Fibroblast of lung (primary cell): ENCODE measurements at places on chromosomes 6 and 20.

- peak within 1 kb of the TSS; percentile 44 for H3K4me3 ChIP-seq
- peaks cover 37% of the 10 kb centered on the region for H3K27me3 ChIP-seq
- no peaks in the 10 kb centered on the region for H3K36me3 ChIP-seq
- H3K4me1 ChIP-seq, result no peaks in the 10 kb centered on the region
- no peak for DNase-seq
Measured at GRCh38 chr6:111087106-111087835, at the start of gene SLC16A10. Gene SLC16A10 (plus strand): TSS chr6:111087503. CDS start chr6:111087753, 250 bp downstream.

DNA sequence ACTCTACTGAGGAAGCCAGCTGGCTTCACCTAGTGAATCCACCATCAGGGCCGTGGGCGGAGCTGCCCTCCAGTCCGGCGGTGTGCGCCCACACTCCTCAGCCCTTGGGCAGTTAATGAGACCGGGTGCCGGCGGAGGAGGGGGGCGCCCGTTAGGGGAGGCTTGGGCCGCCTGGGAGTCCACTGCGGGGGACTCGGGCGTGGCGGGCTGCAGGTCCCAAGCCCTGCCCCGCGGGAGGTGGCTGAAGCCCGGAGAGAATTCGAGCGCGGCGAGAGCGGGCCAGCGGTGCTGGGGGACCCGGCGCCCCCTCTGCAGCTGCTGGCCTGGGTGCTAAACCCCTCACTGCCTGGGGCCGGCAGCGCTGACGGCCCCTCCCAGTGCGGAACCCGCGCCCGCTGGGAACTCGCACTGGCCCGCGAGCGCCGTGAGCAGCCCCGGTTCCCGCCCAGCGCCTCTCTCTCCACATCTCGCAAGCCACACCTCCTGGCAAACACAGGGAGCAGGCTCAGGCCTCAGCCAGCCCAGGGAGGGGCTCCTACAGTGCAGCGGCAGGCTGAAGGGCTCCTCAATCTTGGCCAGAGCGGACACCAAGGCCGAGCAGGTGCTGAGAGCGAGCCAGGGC is 38.4 kb upstream of the GCNT2 start:
- no peaks in the 10 kb centered on the region for H3K27me3 ChIP-seq
- no peaks in the 10 kb centered on the region for H3K36me3 ChIP-seq
- no peaks in the 10 kb centered on the region for H3K4me1 ChIP-seq
- H3K27ac ChIP-seq, result no peak overlapping the region

GRCh38 chr6:6293317-6293716 is 27.1 kb downstream of the F13A1 start:
- no peaks in the 10 kb centered on the region for H3K27me3 ChIP-seq
- H3K4me3 ChIP-seq, result no peak overlapping the region
- H3K4me1 ChIP-seq, result no peaks in the 10 kb centered on the region
- no peaks in the 10 kb centered on the region for H3K36me3 ChIP-seq
- H3K27ac ChIP-seq, result no peak overlapping the region

GRCh38 chr20:36802326-36803222 is 29.0 kb upstream of the DSN1 start:
- no peak overlapping the region for H3K27ac ChIP-seq
- peak; percentile 75 for DNase-seq
- no peaks in the 10 kb centered on the region for H3K27me3 ChIP-seq
- peaks cover 3% of the 10 kb centered on the region for H3K4me1 ChIP-seq

GRCh38 chr6:98929498-98930060 is 18.2 kb downstream of the FBXL4 start:
- no peak overlapping the region for H3K4me3 ChIP-seq
- H3K36me3 ChIP-seq, result no peaks in the 10 kb centered on the region
- DNase-seq, result no peak
- H3K27ac ChIP-seq, result no peak overlapping the region
- no peaks in the 10 kb centered on the region for H3K27me3 ChIP-seq

DNA sequence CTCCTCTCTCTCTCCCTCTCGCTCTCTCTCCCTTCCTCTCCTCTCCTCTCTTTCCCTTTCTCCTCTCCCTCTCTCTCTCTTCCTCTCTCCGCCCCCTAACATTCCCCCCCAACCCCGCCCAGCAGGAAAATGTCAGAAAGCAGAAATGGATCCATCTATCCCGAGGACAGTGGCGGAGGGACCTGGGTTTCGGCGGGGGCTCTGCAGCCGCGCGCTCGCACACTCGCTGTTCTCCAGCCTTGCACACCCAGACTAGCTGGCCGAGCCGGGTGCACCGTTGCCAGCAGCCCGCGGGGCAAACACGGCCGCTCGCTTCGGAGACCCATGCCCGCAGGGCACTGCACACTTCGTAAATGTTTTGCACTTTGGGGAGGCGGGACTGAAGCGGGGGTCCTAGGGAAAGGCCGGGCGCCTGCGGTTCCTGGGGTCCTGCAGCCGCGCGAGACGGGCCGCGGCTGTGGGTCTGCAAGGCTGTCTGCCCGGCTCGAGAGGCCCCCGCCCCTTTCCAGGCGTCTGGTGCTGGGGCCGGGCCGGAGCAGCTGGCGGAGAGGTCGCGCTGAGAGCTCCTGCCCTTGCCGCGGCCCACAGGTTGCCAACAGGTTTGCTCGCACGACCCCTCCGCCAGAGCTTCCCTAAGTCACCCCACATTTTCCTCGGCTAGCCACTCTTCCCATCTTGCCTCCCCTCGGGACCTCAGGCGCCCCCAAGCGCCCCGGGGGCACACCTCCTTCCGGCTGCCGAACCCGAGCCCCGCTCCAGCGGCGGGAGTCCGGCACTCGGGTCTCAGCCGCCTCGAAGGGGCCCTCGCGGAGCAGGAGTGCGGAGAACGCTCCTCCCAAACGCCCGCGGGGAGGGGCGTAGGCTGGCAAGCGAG is 818 bp upstream of the MDGA1 start:
- no peak for DNase-seq
- H3K4me1 ChIP-seq, result peaks cover 6% of the 10 kb centered on the region
- H3K36me3 ChIP-seq, result no peaks in the 10 kb centered on the region
- peak overlapping the region; percentile 63 for H3K4me3 ChIP-seq
- no peaks in the 10 kb centered on the region for H3K27me3 ChIP-seq
- peak overlapping the region; percentile 58 for H3K27ac ChIP-seq

GRCh38 chr6:162882801-162883481 is 155.2 kb downstream of the PACRG start:
- H3K4me1 ChIP-seq, result no peaks in the 10 kb centered on the region
- H3K4me3 ChIP-seq, result no peak overlapping the region
- no peaks in the 10 kb centered on the region for H3K27me3 ChIP-seq
- DNase-seq, result peak; percentile 6
- H3K27ac ChIP-seq, result no peak overlapping the region
- H3K36me3 ChIP-seq, result no peaks in the 10 kb centered on the region

GRCh38 chr6:131787766-131788712 is 19.8 kb upstream of the ENPP1 start:
- H3K27me3 ChIP-seq, result no peaks in the 10 kb centered on the region
- H3K4me1 ChIP-seq, result peaks cover 11% of the 10 kb centered on the region
- H3K4me3 ChIP-seq, result no peak overlapping the region
- peak; percentile 52 for DNase-seq

GRCh38 chr6:29667158-29667557 is 10.3 kb downstream of the MOG start:
- H3K4me3 ChIP-seq, result no peak overlapping the region
- DNase-seq, result no peak
- H3K27me3 ChIP-seq, result peaks cover 5% of the 10 kb centered on the region
- H3K27ac ChIP-seq, result no peak overlapping the region
- H3K4me1 ChIP-seq, result no peaks in the 10 kb centered on the region

- DNase-seq, result no peak
- H3K36me3 ChIP-seq, result peaks cover 3% of the 10 kb centered on the region
Measured at GRCh38 chr6:38114976-38115625, 295.6 kb downstream of the ZFAND3 start.

DNA sequence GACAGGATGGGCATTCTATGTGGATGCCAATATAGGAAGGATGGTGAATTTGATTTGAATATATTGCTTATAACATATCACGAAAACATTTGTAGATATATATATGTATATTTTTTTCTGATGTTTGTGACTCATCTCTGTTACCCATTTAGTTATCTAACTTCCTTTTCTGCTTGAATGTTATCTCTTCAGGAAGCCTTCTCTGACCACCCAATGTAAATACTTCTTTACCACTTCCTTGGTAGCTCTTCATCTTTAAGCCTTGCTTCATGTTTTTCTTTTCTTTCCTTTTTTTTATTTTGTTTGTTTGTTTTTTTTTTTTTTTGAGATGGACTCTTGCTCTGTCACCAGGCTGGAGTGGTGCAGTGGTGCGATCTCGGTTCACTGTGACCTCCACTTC is 260.5 kb upstream of the EPHA7 start:
- no peaks in the 10 kb centered on the region for H3K36me3 ChIP-seq
- H3K4me1 ChIP-seq, result no peaks in the 10 kb centered on the region
- DNase-seq, result no peak
- H3K27ac ChIP-seq, result no peak overlapping the region
- H3K27me3 ChIP-seq, result no peaks in the 10 kb centered on the region
- no peak overlapping the region for H3K4me3 ChIP-seq

DNA sequence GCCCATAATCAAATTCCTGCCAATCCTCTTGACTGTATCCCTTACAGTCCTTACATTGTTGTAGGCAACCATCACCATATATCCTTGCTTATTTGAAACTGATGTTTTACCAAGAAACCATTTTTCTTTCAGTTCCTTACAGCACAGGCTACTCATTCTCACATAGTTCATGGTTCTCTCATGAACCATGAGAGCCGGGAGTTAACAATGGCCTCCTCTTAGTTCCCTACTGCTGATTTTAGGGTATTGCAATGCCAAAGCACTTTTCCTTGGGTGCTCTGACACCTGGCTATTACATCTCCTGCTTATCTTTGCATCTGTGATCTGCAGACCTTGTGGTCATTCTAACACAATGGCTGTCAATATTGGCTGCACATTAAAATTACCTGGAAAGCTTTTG is 133.4 kb downstream of the MYB start:
- H3K4me3 ChIP-seq, result no peak overlapping the region
- no peak overlapping the region for H3K27ac ChIP-seq
- H3K4me1 ChIP-seq, result no peaks in the 10 kb centered on the region
- no peaks in the 10 kb centered on the region for H3K27me3 ChIP-seq
- H3K36me3 ChIP-seq, result no peaks in the 10 kb centered on the region

GRCh38 chr20:53216478-53216855 is 244.3 kb downstream of the TSHZ2 start:
- no peak overlapping the region for H3K4me3 ChIP-seq
- H3K27ac ChIP-seq, result no peak overlapping the region
- DNase-seq, result no peak
- H3K36me3 ChIP-seq, result no peaks in the 10 kb centered on the region

DNA sequence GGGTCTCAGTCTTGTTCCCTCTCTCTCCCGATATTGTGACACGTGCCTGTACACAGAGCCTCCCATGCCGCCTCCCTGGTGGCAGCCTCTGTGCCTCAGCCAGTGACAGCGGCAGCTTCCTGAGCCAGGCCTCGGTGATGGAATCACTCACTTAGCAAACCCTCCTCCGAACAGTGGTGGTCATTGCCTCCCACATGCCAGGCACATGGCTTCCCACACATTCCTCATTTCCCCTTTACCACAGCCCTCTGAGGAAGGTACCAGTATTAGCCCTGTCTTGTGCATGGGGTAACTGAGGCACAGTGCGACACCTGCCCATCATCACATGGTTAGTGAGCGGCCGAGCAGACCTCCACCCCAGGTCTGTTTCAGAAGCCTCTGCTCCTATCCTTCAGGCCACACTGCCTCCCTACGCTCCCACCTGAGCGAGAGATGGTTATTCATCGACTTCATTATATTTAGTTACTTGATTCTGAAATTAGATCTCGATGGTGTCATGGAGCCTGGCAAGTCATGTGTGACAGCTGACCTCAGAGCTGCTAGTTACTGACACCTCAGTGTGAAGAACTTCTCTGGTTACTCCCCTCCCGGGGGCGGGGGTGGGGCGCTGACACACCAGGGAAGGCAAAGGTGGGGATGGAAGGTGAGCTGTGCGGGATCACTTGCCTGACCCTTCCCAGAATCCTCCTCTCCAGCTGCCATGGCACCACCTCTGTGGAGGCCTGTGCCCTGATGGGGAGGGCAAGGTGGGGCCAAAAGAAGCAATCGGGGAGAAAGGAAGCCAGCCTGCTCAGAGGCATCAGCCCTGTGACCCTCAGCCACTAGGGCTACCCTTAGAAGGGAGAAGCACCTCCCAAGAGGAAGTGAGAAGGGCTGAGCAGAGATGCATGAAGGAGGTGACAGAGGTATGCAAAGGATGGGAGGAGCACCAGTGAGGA is 17.9 kb downstream of the MDGA1 start:
- no peak for DNase-seq
- H3K36me3 ChIP-seq, result no peaks in the 10 kb centered on the region
- H3K27ac ChIP-seq, result no peak overlapping the region

DNA sequence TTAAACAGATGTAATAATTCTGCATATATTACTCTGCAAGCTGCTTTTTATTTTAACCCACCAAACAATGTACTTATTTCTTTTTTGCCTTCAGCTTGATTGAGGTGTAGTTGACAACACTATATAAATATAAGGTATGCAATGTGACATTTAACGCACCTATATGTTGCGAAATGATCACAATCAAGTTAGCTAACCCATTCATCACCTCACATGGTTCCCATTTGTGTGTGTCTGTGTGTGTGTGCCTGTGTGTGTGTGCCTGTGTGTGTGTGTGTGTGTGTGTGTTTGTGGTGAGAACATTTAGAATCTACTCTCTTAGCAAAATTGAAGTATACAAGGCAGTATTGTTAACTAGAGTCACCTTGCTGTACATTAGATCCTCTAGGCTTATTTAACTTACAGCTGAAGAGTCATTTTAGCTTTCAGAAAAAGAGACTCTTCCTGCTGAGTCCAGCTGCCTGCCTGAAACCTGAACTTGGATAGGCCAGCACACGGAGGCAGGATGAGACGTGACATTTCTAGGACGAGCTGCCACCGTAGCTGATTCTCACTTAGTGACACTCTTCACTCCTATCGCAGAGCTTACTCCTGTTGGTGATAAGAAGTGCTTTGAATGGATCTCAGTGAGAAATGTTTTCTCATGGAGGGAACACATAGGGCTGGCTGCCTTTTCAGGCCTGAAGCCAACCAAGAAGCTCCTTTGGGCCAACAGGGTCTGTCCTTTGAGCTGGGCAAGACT is 126.5 kb upstream of the RIPOR2 start:
- DNase-seq, result no peak
- H3K27ac ChIP-seq, result no peak overlapping the region
- H3K36me3 ChIP-seq, result no peaks in the 10 kb centered on the region
- H3K27me3 ChIP-seq, result no peaks in the 10 kb centered on the region
- H3K4me3 ChIP-seq, result no peak overlapping the region
- no peaks in the 10 kb centered on the region for H3K4me1 ChIP-seq

- H3K27ac ChIP-seq, result peak overlapping the region; percentile 53
- H3K36me3 ChIP-seq, result no peaks in the 10 kb centered on the region
- H3K4me3 ChIP-seq, result peak overlapping the region; percentile 35
- no peaks in the 10 kb centered on the region for H3K27me3 ChIP-seq
Measured at GRCh38 chr6:42441697-42442081, 10.0 kb downstream of the TRERF1 start.

DNA sequence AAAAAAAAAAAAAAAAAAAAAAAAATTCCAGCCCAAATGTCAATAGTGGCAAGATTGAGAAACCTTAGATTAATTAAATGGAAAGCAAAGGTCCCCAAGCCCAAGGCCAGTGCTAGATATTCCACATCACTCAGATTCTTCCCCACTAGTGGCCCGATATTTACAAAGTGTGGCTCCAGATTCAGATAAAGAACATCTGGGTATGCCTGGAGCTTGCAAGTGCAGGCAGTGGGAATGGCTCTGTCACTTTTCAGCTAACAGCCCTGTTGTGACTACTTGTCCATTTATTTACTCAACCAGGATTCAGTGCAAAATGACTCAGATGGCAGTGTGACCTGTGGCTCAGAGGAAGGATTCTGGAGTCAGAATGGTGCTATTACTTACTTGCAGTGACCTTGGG is 8.2 kb upstream of the KCNB1 start:
- no peaks in the 10 kb centered on the region for H3K36me3 ChIP-seq
- H3K27ac ChIP-seq, result no peak overlapping the region

- no peak overlapping the region for H3K4me3 ChIP-seq
- no peaks in the 10 kb centered on the region for H3K4me1 ChIP-seq
- no peak overlapping the region for H3K27ac ChIP-seq
- no peak for DNase-seq
- H3K27me3 ChIP-seq, result no peaks in the 10 kb centered on the region
Measured at GRCh38 chr6:51137777-51138176, 319.1 kb downstream of the TFAP2B start.
